ENCODE measurements at places on chromosomes 2 and 18.

- H3K36me3 ChIP-seq = no peaks in the 10 kb centered on the region
- H3K27ac ChIP-seq = no peak overlapping the region
- H3K4me1 ChIP-seq = no peaks in the 10 kb centered on the region
- no peak for DNase-seq
Measured at GRCh38 chr2:12486205-12487118, 230.3 kb upstream of the TRIB2 start.

DNA sequence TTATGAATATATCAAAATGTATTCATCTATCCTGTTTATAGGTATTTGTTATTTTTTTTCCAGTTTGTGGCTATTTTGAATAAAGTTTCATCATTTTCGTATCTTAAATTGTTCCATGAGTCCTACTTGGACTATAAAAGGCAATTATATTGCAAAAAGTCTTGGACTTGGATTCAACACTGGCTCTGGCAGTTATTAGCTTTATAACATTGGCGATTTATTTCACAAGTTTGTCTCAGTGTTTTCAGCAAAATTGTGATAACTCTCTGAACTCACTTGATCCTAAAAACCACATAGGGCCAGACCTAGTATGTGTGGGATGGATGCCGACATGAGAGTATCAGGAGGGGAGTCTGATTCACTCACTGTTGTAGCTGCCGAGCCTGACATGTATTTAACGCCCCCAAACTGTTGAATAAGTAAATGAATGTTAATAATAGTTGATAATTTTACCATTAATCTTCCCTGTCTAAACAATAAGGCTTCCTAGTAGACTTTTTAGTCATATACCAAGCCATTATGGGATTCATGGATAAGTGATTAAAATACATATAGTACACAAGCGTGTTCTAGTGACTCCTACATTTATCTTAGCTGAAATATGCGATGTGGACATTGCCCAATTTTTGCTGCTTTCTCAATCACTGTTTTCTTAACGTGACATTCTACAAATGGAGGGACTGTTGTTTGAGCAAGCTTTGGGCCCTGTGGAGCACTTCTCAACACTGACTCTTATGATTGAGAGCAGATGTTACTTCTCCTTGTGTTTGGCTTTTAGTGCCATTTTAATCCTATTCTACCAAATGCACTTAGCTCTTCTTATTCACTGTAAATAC, 907.6 kb downstream of the EPHA4 start:
- H3K4me3 ChIP-seq = no peak overlapping the region
- peaks cover 2% of the 10 kb centered on the region for H3K27me3 ChIP-seq
- peaks cover 4% of the 10 kb centered on the region for H3K36me3 ChIP-seq
- H3K27ac ChIP-seq = no peak overlapping the region
- DNase-seq = no peak

- peak overlapping the region; percentile 21 for H3K4me3 ChIP-seq
- DNase-seq = no peak
- peaks cover 2% of the 10 kb centered on the region for H3K27me3 ChIP-seq
- H3K27ac ChIP-seq = no peak overlapping the region
- H3K36me3 ChIP-seq = no peaks in the 10 kb centered on the region
Measured at GRCh38 chr18:55421615-55422419, 166.2 kb downstream of the TCF4 start.

- H3K27ac ChIP-seq = no peak overlapping the region
- H3K4me3 ChIP-seq = no peak overlapping the region
- H3K27me3 ChIP-seq = no peaks in the 10 kb centered on the region
- H3K36me3 ChIP-seq = no peaks in the 10 kb centered on the region
Measured at GRCh38 chr2:59967691-59968090, 585.8 kb downstream of the BCL11A start.

DNA sequence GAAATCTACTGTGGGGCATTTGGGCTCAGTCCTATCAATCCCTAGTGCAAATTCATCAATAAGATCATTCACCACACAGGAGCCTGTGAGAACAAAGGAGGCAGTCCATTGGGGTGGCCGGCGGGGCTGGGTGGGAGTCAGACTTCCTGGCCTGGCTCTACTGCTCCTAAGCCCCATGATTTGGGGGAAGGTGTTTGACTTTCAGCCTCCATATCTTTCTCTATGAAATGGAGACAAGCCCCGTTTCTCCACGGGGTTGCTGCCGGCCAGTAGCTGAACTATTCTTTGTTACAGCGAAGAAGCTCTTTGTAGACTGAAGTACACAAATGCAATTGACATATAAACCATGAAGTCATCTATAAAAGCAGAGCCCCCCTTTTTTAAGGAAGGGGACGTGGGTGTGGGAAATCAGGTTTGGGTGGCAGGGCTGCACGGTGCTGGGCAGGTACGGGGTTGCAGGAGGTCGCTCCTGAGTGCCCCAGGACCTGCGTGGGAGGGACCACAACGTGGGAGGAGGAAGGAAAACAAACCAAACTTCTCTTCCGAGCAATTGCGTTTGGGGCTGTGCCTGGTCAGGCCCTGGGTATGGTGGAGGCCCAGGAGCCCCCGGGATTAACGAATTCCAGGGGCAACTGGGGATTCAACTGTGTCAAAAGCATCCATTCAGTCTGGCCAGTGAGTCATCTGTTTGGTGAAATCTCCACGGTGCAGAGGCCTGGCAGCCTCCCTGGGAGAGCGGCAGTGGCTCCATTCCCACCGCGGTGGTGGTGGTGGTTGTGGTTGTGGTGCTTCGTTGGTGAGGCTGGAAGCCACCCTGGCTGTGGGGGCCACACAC, 18.2 kb downstream of the FBLN7 start:
- no peaks in the 10 kb centered on the region for H3K27me3 ChIP-seq
- peaks cover 18% of the 10 kb centered on the region for H3K4me1 ChIP-seq
- peak overlapping the region; percentile 95 for H3K27ac ChIP-seq
- H3K36me3 ChIP-seq = peaks cover 18% of the 10 kb centered on the region
- no peak for DNase-seq

- DNase-seq = no peak
- no peaks in the 10 kb centered on the region for H3K27me3 ChIP-seq
- H3K4me1 ChIP-seq = no peaks in the 10 kb centered on the region
- no peak overlapping the region for H3K4me3 ChIP-seq
Measured at GRCh38 chr2:1788478-1788959, 44.2 kb upstream of the PXDN start.

DNA sequence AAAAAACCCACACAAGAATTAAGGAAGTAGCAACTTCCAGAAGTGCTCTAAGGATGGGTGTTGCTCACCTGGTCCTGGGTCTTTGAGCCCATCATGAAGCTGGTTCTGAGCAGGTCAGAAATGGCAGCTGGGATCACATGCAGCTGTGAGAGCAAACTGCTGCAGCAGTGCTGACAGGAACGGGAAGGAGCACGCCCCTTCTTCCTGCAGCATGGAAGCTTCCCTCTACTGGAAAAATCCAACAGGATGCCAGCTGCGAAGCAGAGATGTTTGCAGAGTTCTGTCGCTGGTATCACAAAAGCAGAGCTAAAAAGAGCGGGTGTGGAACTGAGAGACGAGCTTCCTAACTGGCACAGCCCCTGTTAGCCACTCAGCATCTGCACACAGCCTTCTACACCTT, 33.7 kb downstream of the EIF4E2 start:
- H3K27ac ChIP-seq = no peak overlapping the region
- H3K4me3 ChIP-seq = no peak overlapping the region

DNA sequence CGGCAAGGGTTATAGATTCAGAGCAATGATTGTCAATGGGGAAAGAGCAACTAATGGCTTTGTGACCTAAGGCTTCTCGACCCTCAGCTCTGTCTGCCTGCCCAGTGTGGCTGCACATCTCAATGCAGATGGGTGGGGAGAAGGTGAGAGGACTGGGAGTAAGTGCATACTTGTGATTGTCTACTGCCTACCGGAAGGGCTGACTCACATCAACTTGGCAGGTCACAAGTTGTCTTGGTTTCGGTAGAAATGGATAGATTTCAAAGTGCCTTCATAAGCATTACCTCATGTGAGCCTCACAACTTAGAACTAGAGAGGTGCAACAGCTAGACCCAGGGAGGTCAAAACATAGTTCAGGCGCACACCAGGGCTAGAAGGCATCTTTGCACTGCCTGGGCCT, 29.4 kb downstream of the STAT1 start:
- no peak for DNase-seq
- no peaks in the 10 kb centered on the region for H3K27me3 ChIP-seq
- no peak overlapping the region for H3K4me3 ChIP-seq
- H3K4me1 ChIP-seq = no peaks in the 10 kb centered on the region
- no peak overlapping the region for H3K27ac ChIP-seq

GRCh38 chr18:57134618-57135135, 12.2 kb upstream of the BOD1L2 start:
- no peak overlapping the region for H3K4me3 ChIP-seq
- H3K27me3 ChIP-seq = peaks cover 9% of the 10 kb centered on the region
- H3K4me1 ChIP-seq = peaks cover 8% of the 10 kb centered on the region
- H3K36me3 ChIP-seq = no peaks in the 10 kb centered on the region

DNA sequence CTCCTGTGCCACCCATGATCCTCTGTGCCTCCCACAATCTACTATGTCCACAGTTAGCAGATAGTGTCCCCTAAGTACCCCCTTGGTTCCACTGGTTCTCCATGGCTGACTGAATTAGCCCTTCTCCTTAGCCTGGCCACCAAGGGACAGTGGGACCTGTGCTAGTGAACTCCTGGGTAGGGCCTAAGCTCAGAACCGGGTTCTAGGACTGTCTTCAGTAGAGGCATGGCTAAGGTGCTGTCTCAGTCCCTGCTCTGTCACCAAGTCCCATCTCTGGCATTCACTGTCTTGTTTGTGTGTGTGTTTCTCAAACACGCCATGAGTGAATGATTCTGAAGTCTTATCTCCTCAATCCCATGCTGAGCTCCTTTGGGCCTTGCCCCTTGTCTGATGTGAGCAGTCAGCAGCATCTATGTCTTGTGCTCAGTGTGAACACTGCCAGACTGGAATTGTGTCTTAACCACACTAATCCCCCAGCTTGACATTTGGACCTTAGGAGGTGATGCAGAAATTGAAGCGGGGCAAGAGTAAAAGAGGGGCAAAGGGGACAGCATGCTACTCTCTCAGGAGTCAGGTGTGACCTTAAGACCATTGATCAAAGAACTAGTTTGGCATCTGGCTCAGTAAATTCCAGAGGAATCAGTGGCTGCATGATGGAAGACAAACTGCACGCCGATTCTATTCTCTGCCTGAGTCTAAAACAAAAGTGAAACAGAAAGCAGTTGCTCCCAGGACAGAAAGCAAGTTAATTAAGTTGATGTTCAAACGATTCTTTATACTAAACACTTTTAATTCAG, 190.5 kb downstream of the ALPK2 start:
- no peak overlapping the region for H3K4me3 ChIP-seq
- H3K27me3 ChIP-seq = no peaks in the 10 kb centered on the region
- H3K36me3 ChIP-seq = no peaks in the 10 kb centered on the region
- no peak for DNase-seq
- H3K4me1 ChIP-seq = peaks cover 6% of the 10 kb centered on the region
- peak overlapping the region; percentile 80 for H3K27ac ChIP-seq

DNA sequence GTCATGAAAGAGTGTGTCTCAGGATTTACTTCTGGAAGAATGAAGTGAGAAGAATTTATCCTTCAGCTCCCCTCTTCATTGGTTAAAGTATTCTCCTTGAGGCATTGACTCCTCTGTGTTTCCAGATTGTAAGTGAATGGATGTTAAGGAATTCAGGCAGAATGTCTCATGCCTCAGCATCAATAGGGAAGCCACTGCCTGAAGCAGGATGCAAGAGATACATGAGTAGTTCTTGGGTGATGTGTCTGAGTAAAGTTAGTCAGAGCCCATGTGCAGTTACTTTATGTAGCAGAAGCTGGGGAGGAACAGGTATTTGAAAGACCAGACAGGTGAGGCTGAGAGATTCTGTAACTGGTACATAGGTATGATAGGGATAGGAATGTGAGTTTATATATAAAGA, 34.0 kb upstream of the TMEFF2 start:
- H3K27me3 ChIP-seq = peaks cover 2% of the 10 kb centered on the region
- no peak for DNase-seq
- no peak overlapping the region for H3K4me3 ChIP-seq
- no peaks in the 10 kb centered on the region for H3K36me3 ChIP-seq
- H3K4me1 ChIP-seq = no peaks in the 10 kb centered on the region

Data from neural crest cell (in vitro differentiated cells).